ENCODE measurements at places on chromosomes 1 and 21. TPM values are rescaled to one million over a fixed set of nuclear protein-coding genes. Genes with fewer than 3 reads are reported as not detected.
A peak's percentile ranks its signal among the peaks of the same experiment; 100 is the strongest.

DNA sequence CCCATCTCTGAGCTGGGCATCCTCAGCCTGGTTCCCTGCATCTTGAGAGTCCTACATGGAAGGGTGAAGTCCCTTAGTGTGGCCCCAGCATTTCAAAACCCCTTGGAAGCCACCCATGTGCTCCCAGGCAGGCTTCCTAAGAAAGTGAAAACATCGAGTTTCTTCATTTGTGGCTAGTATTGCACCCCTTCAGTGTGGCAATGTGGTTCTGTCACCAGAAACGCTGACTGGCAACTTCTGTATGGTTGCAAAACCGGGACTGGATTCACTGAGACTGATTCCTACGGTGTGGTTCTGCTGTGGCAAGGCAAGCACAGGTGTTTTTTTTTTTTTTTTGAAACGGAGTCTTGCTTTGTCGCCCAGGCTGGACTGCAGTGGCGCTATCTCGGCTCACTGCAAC lies 9.0 kb upstream of the IFNGR2 start:
- H3K4me3 ChIP-seq, result no peak overlapping the region
- DNase-seq, result no peak
- no peaks in the 10 kb centered on the region for H3K27me3 ChIP-seq
- H3K36me3 ChIP-seq, result no peaks in the 10 kb centered on the region
- no peak overlapping the region for H3K27ac ChIP-seq

GRCh38 chr1:60989749-60990713 lies 92.3 kb upstream of the NFIA start:
- H3K4me1 ChIP-seq, result no peaks in the 10 kb centered on the region
- H3K27me3 ChIP-seq, result no peaks in the 10 kb centered on the region
- no peaks in the 10 kb centered on the region for H3K36me3 ChIP-seq
- DNase-seq, result no peak
- no peak overlapping the region for H3K4me3 ChIP-seq

DNA sequence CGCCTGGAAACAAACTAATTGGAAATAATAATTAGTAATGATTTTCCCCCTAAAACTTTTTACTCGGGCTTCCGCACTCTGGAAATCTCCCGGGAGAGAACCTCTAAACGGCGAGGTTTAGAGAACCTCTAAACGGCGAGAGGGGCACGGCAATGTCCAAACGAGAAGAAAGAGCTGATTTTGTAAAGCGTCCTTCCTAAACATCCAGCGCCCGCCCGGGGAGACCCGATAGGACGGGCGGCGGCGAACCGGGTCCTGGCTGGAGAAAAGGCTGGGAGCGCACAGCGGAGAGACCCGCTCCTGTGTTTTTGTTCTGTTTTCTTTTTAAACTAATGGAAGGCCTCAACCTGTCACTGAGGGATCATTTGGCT lies 1.6 kb downstream of the PAX7 start:
- no peak overlapping the region for H3K27ac ChIP-seq
- no peak for DNase-seq
- H3K27me3 ChIP-seq, result peaks cover 46% of the 10 kb centered on the region

DNA sequence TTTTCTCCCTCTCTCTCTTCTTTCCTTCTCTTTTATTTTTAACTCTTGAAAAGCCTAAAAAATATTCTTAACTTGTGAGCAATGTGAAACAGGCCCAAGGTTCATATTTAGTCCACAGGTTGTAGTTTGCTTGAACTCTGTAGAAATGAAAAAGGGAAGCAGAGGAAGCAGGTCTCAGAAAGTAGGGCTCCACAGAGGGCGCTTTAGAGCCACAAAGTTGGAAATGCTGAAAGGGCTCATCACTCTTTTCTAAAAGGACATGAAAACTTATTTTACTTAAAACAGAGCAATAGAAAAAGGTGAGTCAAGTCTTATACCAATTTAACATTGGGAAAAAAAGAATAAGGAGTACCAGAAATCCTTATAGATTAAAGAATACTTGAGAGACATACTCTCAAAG lies 247.0 kb downstream of the USP25 start:
- H3K4me1 ChIP-seq, result no peaks in the 10 kb centered on the region
- DNase-seq, result no peak
- no peaks in the 10 kb centered on the region for H3K36me3 ChIP-seq
- H3K27me3 ChIP-seq, result no peaks in the 10 kb centered on the region
- H3K4me3 ChIP-seq, result no peak overlapping the region

GRCh38 chr1:39615086-39615673 lies 24.3 kb downstream of the HEYL start:
- no peak overlapping the region for H3K4me3 ChIP-seq
- no peak for DNase-seq
- no peak overlapping the region for H3K27ac ChIP-seq
- H3K27me3 ChIP-seq, result no peaks in the 10 kb centered on the region
- no peaks in the 10 kb centered on the region for H3K4me1 ChIP-seq

DNA sequence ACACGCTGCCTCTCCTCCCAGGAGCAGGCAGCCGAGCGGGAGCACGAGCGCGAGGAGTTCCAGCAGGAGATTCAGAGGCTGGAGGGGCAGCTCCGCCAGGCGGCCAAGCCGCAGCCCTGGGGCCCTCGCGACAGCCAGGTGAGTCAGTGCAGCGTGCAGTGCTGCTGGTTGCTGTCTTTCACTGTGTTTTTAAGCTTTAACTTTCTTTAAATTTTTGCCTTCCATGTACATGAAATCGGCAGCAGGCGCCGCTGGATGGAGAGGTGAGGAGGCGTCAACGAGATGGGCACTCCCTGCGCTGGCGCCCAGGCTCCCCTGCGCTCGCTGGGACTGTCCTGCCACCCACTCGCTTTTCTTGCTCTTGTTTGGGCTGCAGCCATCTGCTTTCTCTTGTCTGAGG lies 60.7 kb upstream of the DIP2A start:
- no peaks in the 10 kb centered on the region for H3K27me3 ChIP-seq
- no peak overlapping the region for H3K4me3 ChIP-seq
- H3K27ac ChIP-seq, result no peak overlapping the region

DNA sequence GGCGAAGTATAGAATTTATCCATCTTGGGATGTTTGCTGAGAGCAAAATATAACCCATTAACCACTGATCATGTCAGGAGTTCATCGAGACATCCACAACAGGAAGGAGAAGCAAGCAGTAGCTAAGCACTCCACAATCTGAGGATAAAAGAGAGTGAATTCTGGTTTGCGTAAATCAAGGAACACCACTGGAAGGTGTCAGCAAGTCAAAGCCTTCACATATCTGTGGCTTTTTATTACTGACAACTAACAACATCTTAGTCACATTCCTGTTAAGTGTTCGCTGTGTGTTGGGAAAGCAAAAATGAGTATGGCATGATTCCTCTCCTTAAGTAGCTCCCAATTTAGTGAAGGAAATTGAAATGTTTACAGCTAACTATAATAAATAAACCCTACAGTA lies 44.5 kb upstream of the DARS2 start:
- no peak overlapping the region for H3K27ac ChIP-seq
- peaks cover 3% of the 10 kb centered on the region for H3K36me3 ChIP-seq
- H3K4me3 ChIP-seq, result no peak overlapping the region
- H3K27me3 ChIP-seq, result no peaks in the 10 kb centered on the region
- no peak for DNase-seq

DNA sequence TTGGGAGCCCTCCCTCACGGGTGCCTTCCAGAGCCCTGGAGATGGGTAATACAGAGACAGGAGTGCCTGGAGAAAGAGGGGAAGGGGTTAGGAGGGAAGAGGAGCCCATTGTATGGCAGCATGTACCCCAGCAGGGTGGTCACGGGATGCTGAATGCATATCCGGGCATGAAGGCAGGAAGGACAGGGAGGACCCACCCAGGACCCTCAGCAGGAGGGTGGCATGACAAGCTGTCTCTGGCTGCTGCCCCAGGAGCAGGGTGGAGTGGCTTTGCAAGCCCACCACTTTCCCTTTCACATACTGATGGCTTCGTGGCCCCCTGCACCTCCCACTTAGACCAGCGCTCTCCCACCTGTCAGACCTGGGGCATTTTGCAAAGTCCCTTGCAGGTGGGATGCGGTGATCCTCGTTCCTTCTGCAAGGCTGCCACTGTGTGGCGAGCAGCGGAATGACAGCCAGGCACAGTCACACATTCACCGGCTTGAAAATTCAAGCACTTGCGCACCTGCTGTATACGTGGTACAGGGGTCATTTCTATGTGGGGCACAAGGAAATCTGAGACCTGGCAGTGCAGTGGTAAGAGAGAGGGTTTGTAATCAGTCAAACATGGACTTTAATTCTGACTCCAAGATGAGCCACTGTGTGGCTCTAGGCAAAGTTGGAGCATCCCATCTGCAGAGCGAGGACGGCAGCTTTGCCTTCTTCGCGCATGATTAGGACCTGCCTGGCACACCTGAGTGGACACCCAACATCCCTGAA lies 53.2 kb upstream of the TMEM51 start:
- no peak overlapping the region for H3K4me3 ChIP-seq
- H3K36me3 ChIP-seq, result no peaks in the 10 kb centered on the region
- 0 out of 2 replicates have a peak, but pooled peaks cover 3% of the 10 kb centered on the region for H3K4me1 ChIP-seq
- H3K27ac ChIP-seq, result no peak overlapping the region

GRCh38 chr1:234851450-234852438 lies 241.8 kb upstream of the IRF2BP2 start:
- no peaks in the 10 kb centered on the region for H3K27me3 ChIP-seq
- H3K4me3 ChIP-seq, result no peak overlapping the region
- peaks cover 26% of the 10 kb centered on the region for H3K4me1 ChIP-seq
- DNase-seq, result no peak
- peak overlapping the region; percentile 83 for H3K27ac ChIP-seq

- no peaks in the 10 kb centered on the region for H3K36me3 ChIP-seq
- DNase-seq, result no peak
- no peaks in the 10 kb centered on the region for H3K4me1 ChIP-seq
These were observed 226.2 kb downstream of the ZNF326 start for GRCh38 chr1:90220941-90221693.

DNA sequence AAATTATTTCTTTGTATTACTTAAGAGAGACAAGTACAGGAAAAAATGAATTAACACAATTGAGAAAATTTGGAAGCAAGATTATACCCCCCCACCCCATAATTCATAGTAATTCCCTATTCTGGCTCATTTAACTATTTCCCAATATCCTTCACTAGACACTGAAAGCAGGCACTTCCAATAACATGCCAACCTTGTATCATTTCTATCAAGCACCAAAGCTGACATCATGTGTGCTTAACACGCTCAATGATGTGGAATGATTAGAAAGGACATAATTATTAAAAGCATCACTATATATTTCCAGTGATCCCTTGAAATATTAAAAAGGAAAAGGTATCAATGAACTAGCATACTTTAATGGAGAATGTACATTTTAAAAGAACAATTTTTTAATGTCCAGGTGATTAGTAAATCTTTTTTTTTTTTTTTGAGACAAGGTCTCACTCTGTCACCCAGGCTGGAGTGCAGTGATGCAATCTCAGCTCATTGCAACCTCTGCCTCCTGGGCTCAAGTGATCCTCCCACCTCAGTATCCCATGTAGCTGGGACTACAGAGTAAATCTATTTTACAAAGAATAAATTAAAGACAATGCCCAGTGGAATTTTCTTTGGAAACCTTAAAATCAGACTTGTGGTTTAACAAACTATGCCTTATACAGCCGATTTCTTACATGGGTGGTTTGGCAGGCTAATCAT lies 443.9 kb downstream of the DSCAM start:
- no peak for DNase-seq
- H3K36me3 ChIP-seq, result no peaks in the 10 kb centered on the region
- H3K27ac ChIP-seq, result no peak overlapping the region

GRCh38 chr1:2407166-2407990 lies 5.0 kb downstream of the PEX10 start:
- H3K4me3 ChIP-seq, result no peak overlapping the region
- no peaks in the 10 kb centered on the region for H3K27me3 ChIP-seq
- DNase-seq, result no peak
- H3K36me3 ChIP-seq, result peaks cover 11% of the 10 kb centered on the region

DNA sequence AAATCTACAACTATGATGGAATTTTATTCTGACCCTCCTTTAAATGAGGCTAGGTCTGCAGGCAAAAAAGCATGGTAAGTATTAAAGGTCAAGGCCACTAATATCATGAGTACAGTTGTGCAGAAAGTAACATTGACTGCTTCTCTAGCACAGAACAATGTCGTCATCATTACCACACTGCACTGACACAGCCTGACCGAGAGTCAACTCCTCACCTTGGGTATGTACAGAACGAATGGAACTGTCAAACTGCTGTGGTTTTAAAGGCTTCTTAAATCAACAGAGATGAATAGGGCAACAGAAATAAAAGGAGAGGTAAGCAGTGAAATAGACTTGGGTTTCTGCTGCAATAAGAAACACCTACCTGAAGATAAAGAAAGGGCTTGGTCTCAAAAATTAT lies 88.8 kb downstream of the TBX15 start:
- H3K27ac ChIP-seq, result no peak overlapping the region
- H3K36me3 ChIP-seq, result no peaks in the 10 kb centered on the region
- H3K4me1 ChIP-seq, result no peaks in the 10 kb centered on the region
- H3K4me3 ChIP-seq, result no peak overlapping the region

DNA sequence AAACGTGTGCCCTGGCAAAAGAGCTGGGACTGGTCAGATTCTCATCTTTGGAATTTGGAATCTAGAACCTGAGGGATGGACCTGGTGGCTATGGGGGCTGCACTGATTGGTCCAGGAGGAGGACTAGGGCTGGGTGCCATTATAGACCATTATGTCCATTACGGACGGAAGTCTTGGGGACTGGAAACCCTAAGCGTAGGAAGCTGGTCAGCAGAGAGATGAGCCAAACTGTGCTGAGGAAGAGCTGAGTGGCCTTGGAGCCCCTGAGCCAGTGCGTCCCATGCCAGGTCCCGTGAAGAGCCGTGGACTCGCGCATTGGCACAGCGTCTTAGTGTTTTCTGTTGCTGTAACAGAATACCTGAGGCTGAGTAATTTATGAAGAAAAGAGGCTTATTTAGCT lies 10.0 kb downstream of the MRAP start:
- no peak overlapping the region for H3K4me3 ChIP-seq
- DNase-seq, result no peak
- H3K36me3 ChIP-seq, result no peaks in the 10 kb centered on the region
- no peaks in the 10 kb centered on the region for H3K4me1 ChIP-seq
- no peak overlapping the region for H3K27ac ChIP-seq

- no peak overlapping the region for H3K4me3 ChIP-seq
- H3K4me1 ChIP-seq, result no peaks in the 10 kb centered on the region
- no peaks in the 10 kb centered on the region for H3K27me3 ChIP-seq
- H3K27ac ChIP-seq, result no peak overlapping the region
- H3K36me3 ChIP-seq, result no peaks in the 10 kb centered on the region
- DNase-seq, result no peak
These were observed 123.4 kb downstream of the ETS2 start for GRCh38 chr21:38929142-38929541.

The EXO5 gene
- 17.9 TPM for total RNA-seq

The OR2T8 gene
- not detected for total RNA-seq
